NCI-H1092 (cell line): ENCODE measurements at places on chromosomes 3 and 15.

GRCh38 chr3:114299421-114299820, 5.6 kb downstream of the TIGIT start:
- DNase-seq: no peak

GRCh38 chr15:52256930-52257733, 38.5 kb downstream of the MYO5C start:
- DNase-seq: no peak

DNA sequence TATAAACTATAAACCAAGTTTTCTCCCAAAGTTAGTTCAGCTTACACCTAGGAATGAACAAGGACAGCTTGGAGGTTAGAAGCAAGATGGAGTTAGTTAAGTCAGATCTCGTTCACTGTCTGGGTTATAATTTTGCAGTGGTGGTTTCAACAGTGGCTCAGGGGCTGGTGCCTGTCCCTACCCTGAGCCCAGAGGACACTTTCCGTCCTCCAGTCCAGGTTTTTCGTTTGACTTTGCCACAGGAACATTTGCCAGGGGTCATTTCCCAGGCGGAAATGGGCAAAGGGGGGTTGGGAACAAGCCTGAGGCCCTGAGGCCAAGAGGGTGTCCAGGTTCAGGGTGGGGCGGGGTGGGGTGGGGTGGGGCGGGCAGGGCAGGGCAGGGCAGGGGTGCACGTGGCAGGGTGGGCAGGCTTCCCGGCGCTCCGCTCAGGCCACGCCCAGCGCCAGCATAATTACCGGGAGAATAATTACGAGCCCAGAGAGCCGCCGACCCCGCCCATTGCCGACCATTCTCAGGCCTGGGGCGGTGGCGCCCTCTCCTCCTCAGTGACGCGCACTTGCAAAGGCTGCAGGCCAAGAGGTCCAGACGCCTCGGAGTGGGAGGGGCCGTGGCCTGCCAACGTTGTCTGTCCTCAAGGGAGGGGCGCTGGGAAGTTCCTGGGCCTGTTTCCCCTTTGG, 70.4 kb downstream of the KLF13 start:
- peak; percentile 48 for DNase-seq

DNA sequence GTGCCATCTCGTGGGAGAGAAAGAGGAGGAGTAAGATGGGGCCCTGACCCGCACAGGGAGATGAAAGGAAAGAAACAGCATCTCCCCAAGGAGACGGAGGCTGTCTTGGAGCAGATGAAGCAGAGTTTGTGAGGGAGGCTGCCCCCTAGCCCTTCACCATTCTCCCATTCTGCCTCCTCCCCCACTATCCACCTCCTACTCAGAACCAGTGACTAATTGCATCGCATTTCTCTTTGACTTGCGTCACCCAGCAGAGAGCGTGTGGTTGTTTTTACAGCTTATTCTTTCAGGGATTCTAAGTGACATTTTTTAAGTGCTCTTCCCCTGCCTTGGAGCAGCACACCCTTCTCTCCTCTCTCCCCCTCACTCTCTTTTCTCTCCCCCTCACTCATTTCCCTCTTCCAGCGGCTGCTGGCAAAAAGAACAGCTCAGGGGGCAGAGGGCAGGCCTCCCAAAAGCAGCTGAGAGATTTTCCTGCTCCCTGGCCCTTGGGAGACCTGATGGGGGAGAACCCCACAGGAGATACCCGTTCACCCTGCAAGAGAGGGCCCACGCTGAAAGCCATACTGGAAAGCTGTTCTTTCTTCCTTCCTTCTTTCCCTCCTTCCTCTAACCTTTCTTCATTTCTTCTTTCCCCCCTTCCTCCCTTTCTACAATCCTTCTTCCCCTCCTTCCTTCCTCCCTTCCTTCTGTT, 91.8 kb downstream of the MRPL46 start:
- DNase-seq: no peak

GRCh38 chr15:101028321-101028720, 109.2 kb downstream of the LRRK1 start:
- DNase-seq: no peak

GRCh38 chr3:128969993-128970739, 23.7 kb downstream of the CFAP92 start:
- peak; percentile 17 for DNase-seq

GRCh38 chr3:129278439-129278965, at the start of gene HMCES:
Gene HMCES (plus strand): TSS chr3:129278870. CDS start chr3:129279733, 863 bp downstream.
- DNase-seq: peak; percentile 77
